Testis (tissue), 5 donors: ENCODE measurements at places on chromosomes 12 and 14. TPM values are rescaled to one million over a fixed set of nuclear protein-coding genes. Genes with fewer than 3 reads are reported as not detected.

ANG gene
- 27.7 TPM for polyA plus RNA-seq

TMEM179 gene
- 4.9 TPM for polyA plus RNA-seq

ZNF26 gene
- polyA plus RNA-seq: 6.0 TPM

KRT79 gene
- not detected for polyA plus RNA-seq

FGD4 gene
- polyA plus RNA-seq: 51.0 TPM

OR4K17 gene
- not detected for polyA plus RNA-seq
